ENCODE measurements at places on chromosomes 16 and 17.

DNA sequence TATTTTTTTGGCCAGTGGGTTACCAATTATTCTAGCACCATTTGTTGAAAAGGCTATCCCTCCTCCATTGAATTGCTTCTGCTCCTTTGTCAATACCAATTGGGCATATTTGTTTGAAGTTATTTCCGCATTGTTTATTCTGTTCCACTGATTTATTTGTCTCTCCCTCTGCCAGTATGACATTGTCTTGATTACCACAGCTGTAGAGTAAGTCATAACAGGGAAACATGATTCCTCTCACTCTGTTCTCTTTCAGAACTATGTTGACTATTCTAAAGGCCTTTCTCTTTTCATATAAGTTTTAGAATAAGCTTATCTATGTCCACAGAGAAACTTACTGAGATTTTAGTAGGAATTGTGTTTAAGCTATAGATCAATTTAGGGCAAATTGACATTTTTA lies 94.3 kb downstream of the MAP2K6 start:
- no peak for DNase-seq

GRCh38 chr17:64020056-64020766 lies at the start of gene ICAM2:
Gene ICAM2, minus strand, starts transcription at chr17:64020633. Its CDS starts 13,942 bp downstream, at chr17:64006691.
- no peak for DNase-seq

GRCh38 chr16:62676306-62676705 lies 640.1 kb upstream of the CDH8 start:
- no peak for DNase-seq

- no peak for DNase-seq
These were observed 52.1 kb downstream of the PRKCA start for GRCh38 chr17:66354472-66354871.

DNA sequence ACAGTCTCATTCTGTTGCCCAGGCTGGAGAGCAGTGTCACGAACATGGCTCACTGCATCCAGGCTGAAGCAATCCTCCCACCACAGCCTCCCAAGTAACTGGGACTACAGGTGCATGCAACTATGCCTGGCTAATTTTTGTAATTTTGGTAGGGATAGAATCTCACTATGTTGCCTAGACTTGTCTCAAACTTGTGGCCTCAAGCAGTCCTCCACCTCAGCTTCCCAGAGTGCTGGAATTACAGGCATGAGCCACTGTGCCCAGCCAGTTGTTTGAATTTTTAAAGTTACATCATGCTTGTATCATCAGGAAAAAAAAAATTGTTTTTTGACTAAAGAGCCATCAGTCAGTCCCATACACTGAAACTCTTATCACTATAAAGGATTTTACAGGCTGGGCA lies 17.1 kb upstream of the VPS4A start:
- DNase-seq: no peak

DNA sequence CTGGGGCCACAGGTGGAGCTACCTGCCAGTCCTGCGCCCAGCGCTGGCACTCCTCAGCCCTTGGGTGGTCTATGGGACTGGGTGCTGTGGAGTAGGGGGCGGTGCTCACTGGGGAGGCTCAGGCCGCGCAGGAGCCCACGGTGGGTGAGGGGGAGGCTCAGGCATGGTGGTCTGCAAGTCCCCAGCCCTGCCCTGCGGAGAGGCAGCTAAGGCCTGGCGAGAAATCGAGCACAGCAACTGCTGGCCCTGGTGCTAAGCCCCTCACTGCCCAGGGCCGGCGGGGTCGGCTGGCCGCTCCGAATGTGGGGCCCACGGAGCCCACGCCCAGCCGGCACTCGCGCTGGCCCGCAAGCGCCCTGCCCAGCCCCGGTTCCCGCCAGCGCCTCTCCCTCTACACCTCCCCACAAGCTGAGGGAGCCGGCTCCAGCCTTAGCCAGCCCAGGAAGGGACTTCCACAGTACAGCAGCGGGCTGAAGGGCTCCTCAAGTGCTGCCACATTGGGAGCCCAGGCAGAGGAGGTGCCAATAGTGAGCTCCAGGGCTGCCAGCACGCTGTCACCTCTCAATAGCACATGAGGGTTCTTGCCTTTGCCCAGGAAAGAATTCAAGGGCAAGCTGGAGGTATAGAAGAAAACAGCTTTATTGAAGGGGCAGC lies 11.0 kb upstream of the EEF2KMT start:
- no peak for DNase-seq

GRCh38 chr16:70304892-70305448 lies 6.0 kb downstream of the DDX19B start:
- no peak for DNase-seq

DNA sequence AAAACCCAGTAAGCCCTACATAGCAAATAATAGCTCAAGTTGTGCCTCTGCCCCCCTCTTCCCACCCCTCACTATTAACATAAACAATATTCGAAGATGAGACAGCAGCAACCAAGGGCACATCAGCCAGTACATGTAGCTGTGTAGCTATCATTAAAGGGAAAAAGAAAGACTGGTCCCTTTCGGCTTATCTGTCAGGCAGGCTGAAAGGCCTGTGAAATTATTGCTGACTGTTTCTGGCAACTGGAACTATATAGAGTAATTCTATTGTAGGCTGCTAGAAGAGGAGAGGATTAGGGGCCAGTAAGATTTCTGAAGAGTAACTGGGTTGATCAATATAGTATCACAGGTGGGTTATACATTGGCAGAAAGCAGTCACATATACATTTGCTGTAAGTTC lies 36.5 kb upstream of the RASL10B start:
- no peak for DNase-seq

DNA sequence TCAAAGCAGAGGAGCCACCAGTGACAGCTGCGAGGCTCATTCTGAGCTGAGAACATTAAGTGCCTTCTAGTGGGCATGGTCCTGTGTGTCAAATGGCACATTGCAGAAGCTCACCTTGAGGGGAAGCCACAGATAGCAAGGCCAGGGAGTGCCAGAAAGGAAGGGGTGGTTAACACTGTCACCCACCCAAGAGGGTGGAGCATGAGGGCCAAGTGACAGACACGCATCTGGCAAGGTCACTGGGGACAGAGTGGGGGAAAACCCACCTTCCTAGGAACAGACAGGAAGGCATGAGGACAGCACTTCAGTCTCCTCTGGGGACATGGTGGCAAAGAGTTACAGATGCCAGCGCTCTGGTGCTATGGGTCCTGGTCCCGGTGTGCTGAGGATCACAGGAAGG lies 22.1 kb downstream of the NUBP1 start:
- DNase-seq: no peak

GRCh38 chr16:88591577-88592021 lies 21.4 kb downstream of the ZC3H18 start:
- no peak for DNase-seq

- DNase-seq: no peak
These were observed 17.9 kb downstream of the WWOX start for GRCh38 chr16:78117391-78117790.

- no peak for DNase-seq
These were observed 432.0 kb downstream of the SLC39A11 start for GRCh38 chr17:72660274-72661115.

- no peak for DNase-seq
These were observed 475.9 kb downstream of the XYLT1 start for GRCh38 chr16:16994831-16995230.

- peak; percentile 49 for DNase-seq
These were observed 1.4 kb downstream of the LIG3 start for GRCh38 chr17:34981538-34982241.

GRCh38 chr17:57672971-57673370 lies 72.1 kb downstream of the CCDC182 start:
- DNase-seq: no peak

DNA sequence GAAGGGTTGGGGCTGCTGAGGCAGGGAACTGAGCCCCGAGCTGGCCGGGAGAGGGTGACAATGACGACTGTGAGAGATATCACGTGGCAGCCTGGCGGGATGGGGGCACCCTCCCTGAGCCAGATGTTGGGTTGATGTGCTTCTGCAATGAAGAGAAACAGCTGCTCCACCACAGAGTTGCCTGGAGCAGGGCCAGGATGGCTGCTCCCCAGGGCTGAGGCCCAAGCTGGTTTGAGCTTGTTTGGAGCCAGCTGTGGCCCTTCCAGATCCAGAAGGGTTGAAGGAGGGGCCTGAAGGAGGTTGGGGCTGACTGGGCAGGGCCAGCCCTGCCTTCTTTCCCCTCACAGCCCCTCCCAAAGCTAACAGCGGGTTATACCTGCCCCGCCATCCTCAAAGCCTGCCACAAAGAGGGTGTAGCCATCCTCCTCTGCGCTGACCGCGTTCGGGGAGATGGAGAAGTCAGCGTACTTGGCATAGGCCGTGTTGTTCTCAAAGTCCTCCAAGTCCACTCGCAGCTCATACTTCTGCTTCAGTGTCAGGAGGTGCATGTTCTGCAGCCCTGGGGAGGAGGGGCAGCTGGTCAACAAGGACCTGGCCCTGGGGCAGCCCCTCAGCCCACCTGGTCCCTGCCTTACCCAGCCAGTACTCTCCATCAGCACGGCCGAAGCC lies 2.1 kb downstream of the MFAP4 start:
- DNase-seq: no peak

GRCh38 chr17:66567234-66568170 lies 265.1 kb downstream of the PRKCA start:
- peak; percentile 76 for DNase-seq

DNA sequence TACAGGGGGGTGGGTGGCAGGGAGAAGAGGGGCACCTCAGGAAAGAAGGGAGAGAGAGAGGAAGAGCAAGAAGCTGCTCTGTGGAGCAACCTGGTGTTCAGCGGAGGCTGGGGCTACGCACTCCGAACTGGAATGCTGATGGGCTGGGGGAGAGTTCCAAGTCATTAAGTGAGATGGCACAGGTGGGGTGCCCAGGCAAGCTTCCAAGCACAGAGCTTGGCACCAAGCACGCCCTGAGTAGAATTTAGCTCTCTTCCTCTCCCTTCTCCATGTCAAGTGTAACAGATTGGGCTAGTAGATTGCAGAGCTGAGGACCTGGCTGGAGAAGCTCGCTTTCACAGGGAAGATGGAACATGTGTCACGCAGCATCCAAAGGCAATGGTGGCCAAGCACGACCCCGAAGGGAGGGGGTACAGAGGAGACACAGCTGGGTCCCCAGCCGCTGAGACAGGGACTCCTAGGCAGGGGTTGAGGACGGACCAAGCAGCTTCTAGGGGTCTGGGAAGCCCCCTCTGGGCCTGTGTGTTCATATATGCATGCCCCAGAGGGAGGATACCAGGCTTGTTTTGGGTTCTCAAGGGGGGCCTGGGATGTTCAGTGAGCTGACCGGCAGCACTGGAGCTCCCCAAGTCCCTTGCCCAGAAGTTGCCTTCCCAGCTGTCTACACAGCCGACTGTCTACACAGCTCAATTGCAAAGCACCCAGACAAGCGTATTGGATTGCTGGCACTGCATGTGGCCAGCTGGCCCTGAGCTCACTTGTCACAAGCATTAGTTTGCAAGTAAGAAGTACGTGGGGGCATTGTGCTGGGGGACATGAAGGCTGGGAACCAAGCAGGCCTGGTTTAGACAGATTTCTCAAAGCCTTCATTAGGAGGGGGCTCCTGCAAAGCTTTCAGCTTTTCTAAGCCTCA lies 247.8 kb downstream of the ENGASE start:
- no peak for DNase-seq

- DNase-seq: no peak
These were observed 56.3 kb downstream of the METRNL start for GRCh38 chr17:83135692-83136091.

DNA sequence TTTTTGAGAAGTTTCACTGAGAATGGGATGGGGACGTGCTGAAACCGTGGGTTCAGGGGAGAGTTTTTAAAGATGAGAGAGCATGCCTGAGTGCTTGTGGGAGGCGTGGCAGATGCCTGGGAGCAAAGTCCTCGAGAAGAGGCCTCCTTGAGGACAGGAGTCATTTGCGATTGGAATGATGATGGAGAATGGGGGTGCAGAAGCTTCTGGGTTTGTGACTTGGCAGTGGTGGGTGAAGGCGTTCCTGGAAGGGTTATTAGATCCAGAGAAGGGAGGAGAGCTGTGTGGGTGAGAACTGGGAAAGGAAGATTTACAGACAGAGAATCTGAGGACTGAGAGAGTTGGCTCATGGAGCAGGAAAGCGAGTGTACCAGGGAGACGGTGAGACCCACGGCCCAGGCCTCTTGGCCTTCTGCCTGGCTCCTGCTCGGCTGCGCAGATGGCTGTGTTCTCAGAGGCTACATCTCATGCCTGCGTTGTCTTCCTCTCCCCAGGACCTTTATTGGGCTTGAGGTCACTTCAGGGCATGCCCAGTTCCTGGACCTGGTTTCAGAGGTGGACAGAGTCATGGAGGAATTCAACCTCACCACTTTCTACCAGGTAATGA lies 8.6 kb upstream of the MMP15 start:
- DNase-seq: no peak

DNA sequence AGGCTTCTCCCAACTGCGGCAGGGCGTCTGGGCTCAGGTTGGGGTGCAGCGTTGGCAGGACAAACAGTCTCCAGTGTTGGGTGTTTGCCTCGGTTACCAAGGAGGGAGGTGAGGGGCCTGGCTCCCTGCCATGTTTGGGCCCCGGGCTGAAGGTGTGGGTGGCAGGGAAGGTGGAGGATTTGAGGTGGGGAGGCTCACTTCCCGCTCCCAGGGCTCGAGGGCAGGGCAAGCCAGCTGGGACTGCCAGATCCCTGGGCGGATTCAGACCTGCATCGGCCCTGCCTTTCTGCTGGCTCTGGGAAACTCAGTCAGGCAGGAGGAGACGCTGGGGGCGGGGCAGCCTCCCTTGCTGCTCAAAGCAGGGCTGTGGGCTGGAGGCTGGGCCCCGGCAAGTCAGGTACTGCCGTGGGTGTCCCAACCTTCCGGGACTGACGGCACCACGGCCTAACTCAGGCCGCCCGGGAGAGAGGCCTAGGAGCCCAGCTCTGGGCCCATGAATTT lies 31.3 kb upstream of the KRT17 start:
- DNase-seq: no peak

DNA sequence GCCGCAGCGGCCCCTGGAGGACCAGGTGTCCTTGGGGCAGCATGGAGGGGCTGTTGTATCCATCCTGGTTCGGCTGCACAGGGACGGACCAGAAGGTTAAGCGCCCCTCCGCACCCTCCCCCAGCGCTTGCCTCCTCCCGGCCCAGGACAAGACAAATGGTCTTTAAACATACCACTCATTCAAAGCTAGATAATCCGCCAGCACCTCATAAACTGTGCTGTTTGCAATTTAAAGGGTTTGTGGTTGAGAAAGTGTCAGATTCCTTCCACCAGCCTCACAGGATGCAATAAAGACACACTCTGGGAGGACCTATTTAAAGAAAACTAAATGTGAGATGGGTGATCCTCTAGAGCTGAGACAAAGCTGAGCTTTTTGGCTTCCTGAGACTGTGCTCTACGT lies 426.2 kb upstream of the EEF2KMT start:
- no peak for DNase-seq

DNA sequence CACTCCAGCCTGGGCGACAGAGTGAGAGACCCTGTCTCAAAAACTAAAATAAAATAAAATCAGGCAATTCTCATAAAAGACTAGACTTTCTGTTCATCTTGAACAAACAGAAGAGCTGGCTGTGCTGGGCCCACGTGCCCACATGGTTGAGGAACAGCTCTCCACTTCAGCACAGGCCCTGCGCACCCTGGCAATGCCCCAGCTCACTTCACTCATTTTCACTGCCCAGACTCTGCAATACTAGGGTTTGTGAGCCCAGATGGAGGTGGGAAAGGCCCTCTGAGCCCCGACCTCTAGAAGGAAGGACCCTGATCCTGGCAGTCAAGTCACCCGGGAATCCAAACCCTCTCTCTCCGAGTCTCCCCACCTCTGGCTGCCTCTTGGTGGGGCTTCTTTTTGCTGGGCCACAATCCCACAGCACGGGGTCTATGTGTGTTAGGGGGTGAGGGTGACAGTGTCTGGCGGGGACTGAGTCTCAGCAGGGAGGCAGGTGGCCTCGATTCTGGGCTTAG lies 14.8 kb downstream of the MYLK3 start:
- DNase-seq: no peak
